GM20000 (cell line): ENCODE measurements at places on chromosomes 12 and 14.

GRCh38 chr12:110575326-110575725, 7.8 kb downstream of the PPTC7 start:
- no peak for DNase-seq

GRCh38 chr14:95117937-95118721, 39.2 kb downstream of the DICER1 start:
- DNase-seq = no peak

GRCh38 chr12:22938323-22938722, 313.4 kb downstream of the ETNK1 start:
- no peak for DNase-seq

DNA sequence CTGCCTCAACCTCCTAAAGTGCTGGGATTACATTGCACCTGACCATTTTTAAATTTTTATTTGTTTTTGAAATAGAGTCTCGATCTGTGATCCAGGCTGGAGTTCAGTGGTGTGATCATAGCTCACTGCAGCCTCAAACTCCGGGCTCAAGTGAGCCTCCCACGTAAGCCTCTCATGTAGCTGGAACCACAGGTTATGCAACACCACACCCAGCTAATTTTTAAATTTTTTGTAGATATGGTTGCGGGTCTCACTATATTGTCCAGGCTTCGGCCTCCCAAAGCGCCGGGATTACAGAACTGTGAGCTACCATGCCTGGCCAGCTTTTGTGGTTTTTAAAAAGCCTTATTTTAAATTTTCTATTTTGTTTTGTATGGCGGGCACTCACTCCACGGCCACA, 2.2 kb upstream of the DRAM1 start:
- no peak for DNase-seq

GRCh38 chr14:41644606-41645005, 37.9 kb downstream of the LRFN5 start:
- no peak for DNase-seq

- no peak for DNase-seq
Observed at GRCh38 chr12:5512601-5512970, 80.7 kb downstream of the NTF3 start.

GRCh38 chr14:59882957-59883356, 12.4 kb upstream of the RTN1 start:
- DNase-seq = no peak

DNA sequence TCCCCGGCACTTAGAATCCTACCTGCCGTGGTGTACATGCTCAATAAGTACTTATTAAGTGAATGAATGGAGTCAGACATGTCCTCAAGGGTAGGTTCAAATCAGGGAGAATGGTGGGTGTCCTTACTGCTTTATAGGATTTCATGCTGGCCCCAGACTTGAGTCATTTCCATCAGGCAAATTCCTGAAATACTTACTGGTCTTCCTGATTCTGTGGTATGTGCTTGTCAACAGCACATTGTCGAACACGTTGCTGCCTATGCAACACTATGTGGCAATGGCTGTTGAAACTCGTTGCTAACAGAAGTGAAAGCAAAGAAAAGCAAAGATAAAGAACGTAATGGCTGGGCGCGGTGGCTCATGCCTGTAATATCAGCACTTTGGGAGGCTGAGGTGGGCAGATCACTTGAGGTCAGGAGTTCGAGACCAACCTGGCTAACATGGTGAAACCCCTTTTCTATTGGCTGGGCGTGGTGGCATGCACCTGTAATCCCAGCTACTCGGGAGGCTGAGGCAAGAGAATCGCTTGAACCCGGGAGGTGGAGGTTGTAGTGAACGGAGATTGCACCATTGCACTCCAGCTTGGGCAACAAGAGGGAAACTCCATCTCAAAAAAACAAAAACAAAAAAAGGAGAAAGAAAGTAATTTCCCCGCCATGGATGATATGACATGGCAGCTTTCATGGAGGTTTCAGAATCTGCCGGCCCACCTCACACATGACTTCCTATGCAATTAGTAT, 214.9 kb downstream of the ZFP36L1 start:
- no peak for DNase-seq

DNA sequence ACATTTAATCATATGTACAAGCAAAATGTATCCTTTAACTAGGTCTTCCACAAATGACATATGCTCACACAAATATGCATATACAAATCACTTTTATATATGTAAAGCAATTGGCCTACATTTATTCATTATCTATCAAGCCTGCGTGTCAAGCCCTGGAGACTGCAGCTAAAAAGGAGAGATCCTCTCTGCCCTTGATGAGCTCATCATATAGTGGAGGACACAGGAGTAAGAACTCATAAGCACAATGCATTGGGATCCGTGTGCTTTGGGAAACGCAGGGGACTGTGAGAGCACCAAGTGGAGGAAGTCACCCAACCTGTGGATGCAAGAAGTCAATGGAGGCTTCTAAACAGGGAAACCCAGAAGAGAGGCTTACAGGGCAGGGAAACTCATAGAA, 735.7 kb downstream of the BCL11B start:
- DNase-seq = no peak

- DNase-seq = peak; percentile 68
Observed at GRCh38 chr12:53190108-53190729, 9.5 kb upstream of the CSAD start.

- no peak for DNase-seq
Observed at GRCh38 chr12:51845482-51845881, 3.0 kb downstream of the FIGNL2 start.

- no peak for DNase-seq
Observed at GRCh38 chr14:77853919-77854318, 54.0 kb downstream of the ADCK1 start.

- no peak for DNase-seq
Observed at GRCh38 chr12:78622529-78623195, 241.9 kb upstream of the SYT1 start.

GRCh38 chr12:121926874-121927706, 8.7 kb downstream of the CFAP251 start:
- DNase-seq = no peak

DNA sequence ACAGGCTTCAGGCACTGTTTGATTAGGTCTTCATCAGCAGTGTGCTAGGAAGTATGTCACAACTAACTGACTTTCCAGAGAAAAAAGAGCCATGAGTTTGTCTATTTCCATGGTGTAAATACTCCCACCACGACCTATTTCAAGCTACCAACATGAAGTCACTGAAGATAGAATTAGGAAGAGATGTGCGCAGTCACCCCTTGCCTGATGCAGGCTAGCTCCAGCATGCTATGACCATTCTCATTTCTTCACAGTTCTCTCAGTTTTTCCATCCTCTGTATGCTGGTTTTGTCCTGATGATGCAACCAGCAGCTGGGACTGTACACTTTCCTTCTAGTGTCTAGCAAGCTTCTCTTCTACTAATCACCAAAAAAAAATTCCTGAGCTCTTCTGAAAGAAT, 191.6 kb upstream of the NUDT4 start:
- DNase-seq = no peak

DNA sequence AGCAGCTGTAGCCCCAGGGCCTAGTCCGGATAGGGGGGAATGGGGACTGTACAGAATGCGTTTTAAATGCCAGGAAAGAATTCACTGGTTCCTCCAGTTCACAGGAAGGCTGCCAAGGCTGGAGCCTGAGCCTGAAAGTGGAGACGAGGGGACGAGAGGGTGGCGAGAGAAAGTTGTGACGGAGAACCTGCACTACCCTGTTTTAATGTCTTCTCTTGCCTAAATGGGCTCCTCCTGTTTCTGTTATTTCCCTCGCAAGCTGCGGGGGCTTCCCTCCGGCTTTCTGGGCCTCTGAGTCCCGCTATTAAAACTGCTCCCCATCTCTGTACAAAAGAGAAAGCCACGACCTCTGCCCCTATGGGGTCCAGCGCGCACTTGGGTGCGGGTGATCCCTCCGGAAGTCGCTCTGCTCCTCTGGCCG, 4.5 kb downstream of the C1QL4 start:
- DNase-seq = no peak

- no peak for DNase-seq
Observed at GRCh38 chr12:12926571-12927071, 25.3 kb downstream of the GPRC5D start.

GRCh38 chr14:66359500-66359899, 126.7 kb upstream of the CCDC196 start:
- DNase-seq = peak; percentile 37

- no peak for DNase-seq
Observed at GRCh38 chr12:54355104-54355815, 9.0 kb downstream of the GPR84 start.

- no peak for DNase-seq
Observed at GRCh38 chr12:110345176-110345661, 58.3 kb downstream of the ANAPC7 start.

DNA sequence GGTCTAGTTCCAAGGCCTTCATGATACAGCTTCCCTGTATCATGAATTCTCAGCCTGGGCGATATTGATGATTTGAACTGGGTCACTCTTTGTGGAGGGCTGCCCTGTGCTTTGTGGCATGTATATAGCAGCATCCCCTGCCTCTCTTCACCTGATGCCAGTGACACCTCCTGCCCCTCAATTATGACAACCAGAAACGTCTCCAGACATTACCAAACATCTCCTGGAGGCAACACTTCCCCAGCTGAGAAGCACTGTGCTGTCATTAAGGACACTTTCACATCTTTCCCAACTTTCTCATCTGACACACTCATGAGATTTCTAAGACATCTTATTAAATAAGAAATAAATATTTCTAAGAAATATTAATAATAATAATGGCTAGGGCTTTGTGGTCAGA, 315.3 kb downstream of the BCL11B start:
- no peak for DNase-seq

GRCh38 chr12:64864319-64864718, 39.9 kb downstream of the TBC1D30 start:
- no peak for DNase-seq

DNA sequence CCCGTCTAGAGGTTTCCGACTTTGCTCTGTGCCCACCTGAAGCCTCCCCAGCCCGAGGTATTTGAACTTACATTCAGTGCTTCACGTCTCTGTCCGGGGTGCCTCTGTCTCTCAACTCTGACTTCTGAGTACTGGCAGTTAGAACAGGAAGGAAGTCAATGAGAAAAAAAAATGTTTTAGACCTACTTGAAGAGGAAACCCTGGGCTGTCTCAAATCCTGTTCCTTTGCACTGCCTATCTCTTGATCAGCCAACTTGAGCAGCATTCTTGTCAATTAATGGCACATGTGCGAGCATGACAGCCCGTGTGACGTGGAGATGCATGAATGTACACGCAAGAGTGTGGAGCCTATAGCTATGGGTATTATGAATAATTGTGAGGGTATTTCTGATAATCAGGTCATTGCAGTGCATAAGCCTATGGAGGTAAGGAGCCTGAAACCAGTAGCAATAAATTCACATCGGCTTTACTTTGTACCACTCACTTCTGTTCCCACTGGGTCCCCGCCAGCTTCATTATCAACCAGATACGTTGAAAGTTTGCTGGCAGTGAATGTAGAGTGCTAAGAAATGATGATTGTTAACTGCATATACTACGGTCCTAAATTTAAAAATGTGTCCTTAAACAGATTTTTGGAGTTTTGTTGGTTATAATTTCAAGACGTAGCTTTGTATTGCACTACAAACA, at the start of gene ARHGDIB:
Gene ARHGDIB (minus strand): TSS at position 136 of the 687 bp plus-strand sequence. CDS start 10,889 bp downstream, outside the sequence.
- peak; percentile 46 for DNase-seq

DNA sequence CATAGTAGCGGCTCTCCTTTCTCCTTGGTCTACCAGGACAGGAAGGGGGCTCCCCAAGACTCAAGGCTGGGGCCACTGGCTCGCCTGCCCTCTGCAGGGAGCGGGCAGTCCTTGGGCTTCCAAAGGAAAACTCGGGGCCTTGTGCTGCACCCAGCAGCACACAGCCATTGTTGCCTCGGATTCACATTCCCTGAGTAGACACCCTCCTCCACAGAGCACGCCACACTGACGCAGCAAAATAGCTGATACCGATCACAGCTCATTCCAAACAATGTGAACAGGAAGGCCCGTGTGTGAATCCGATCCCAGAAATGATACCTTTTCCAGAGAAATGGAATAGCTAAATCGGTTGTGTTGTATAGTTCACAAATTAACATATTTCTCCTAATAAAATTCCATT, 65.1 kb upstream of the DYNC1H1 start:
- DNase-seq = no peak
